ENCODE measurements at places on chromosomes 12 and 14.

- DNase-seq = no peak
These were observed 1.3 kb downstream of the A2ML1 start for GRCh38 chr12:8823565-8824300.

- no peak for DNase-seq
These were observed 11.2 kb upstream of the PRPH start for GRCh38 chr12:49283541-49284429.

DNA sequence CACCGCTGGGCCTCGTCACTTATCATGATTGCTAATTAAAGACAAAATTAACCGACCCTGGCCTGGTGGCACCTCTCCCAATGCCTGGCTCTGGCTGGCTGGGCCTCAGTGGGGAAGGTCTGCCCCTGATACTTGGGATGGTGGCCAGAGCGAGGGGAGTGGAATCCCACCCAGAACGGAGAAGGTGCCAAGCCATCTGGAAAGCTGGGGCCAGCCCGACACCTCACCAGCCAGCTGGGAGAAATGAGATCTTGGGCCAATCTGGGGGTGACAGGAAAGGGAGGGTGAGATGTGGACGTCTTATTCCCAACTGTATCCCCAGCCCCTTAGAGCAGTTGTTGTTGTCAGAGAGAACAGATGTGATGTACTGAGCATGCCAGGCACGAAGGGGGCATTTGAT lies 215.0 kb upstream of the PWP1 start:
- DNase-seq = no peak

GRCh38 chr14:24679248-24679961 lies 45.4 kb upstream of the GZMB start:
- no peak for DNase-seq

DNA sequence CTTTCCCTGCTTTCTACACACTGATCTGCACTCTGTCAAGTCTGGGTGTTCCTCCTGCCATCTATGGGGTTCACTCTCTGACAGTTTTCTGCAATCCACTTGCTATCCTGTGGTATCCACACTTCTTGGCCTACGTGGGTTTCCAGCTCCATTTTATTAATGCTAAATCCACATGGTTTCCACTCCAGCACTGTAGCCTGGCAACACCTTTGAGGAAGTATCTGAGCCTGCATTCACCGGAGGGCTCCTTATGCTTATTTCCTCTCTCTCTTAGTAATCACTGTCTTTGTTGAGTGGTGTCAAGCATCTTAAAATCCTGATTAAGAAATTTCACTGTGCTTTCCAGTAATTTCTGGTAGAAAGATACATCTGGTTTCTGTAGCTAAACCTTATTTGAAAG lies 703.7 kb downstream of the TMEM121 start:
- DNase-seq = no peak

DNA sequence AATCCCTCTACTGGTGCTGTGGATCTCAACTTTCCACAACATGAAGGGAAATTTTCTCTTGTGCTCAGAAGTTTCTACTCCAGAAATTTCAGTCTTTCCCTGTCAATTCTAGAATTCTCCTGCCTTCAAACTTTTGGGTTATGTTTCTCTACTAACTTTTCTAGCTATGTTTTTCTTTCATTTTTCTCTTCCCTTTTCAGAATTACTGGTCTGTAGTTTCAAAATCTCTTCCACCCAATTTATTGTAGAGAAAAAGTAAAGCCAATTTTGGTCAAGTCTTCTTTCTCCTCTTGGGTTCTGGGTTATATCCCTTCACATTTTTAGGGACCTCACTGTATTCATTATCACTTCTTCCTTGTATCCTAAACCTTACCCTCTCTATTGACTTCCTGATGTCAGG lies 18.9 kb downstream of the CNTN1 start:
- no peak for DNase-seq

DNA sequence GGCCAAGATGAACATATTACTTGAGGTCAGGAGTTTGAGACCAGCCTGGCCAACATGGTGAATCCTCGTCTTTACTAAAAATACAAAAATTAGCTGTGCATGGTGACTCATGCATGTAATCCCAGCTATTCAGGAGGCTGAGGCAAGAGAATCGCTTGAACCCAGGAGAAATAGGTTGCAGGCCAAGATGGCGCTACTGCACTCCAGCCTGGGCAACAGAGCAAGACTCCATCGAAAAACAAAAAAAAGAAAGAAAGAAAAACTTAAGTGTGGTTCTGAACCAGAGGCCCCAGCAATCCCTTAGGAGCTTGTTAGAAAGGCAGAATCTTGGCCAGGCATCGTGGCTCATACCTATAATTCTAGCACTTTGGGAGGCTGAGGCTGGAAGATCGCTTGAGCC lies 24.5 kb downstream of the SVOP start:
- DNase-seq = no peak

DNA sequence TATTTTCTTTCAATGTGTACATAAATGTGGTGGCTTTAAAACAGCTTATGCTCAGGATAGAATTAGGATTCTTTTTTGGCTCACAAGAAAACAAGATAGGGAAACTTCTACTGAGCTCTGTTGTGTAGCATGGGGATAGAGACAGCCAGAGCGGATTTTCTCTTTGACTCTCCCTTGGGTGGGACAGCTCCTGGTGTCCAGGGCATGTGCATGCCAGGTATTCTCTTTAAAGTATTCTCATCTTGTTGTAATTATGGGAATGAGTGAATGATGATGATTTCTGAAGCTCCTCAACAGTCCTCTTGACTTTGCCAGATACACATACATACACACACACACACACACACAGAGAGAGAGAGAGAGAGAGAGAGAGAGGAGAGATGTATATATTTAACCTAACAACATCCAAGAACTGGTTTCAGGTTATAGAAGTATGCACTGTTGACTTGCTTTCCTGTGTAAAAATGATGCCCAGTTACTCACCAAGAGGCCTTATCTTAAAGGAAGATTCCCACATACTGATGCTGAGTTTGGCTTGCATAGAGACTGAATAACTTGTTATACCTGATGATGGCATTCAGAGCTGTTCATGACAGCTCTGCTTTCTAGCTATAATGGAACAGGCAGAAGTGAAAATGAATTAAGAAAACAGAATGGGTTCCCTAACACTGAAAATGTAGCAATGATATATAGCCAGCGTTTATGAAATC lies 387.5 kb downstream of the EGLN3 start:
- DNase-seq = no peak

- DNase-seq = no peak
These were observed 78.7 kb downstream of the SAMD4A start for GRCh38 chr14:54645639-54646038.

DNA sequence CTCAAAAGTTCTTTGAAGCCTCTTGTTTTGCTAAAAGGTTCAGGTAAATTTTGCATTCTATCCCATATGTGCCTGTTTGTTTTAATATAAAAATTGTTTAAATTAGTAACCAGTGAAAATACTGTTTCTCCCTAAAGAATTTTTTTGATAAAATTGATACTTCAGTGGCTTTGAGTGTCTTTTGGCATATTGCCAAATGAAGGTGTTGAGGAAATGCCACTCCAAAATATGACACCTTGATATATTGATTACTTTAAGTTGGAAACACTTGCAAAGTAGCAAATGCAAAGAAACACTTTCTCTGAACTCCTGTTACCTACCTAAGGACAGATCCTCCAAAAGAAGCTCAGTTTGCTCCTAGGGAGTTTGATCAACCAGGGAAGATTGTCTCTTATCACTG lies 8.4 kb downstream of the STYX start:
- DNase-seq = no peak

DNA sequence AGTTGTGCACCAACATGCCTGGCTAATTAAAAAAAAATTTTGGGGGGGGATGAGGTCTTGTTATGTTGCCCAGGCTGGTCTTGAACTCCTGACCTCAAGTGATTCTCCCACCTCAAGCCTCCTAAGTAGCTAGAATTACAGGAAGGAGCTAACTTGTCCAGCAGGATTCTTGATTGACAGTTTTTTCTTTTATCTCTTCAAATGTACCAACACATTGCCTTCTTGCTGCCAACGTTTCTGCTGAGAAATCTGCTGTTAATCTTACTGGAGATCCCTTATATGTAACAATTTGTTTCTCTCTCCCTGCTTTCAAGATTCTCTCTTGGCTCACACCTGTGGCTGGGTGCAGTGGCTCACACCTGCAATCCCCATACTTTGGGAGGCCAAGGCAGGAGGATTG lies 22.4 kb upstream of the MARK3 start:
- DNase-seq = no peak

DNA sequence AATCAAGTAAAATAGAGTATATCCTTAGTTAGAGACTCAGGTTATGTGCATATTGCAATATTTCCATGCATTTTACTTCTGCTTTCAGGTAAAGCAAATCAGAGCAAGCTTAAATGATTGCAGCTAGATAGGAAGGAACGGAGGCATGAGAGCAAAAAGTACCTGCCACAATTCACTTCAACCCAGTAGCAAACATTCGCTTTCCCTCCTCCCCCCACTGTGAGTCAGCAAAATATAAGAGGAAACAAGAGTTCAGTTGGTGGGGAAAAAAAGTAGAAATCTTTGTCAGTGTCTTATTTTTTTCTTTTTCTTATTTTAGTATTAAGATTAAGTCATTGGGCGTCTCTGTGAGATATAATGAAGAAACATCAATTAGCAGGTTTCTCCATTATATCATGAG lies 475.4 kb downstream of the NPAS3 start:
- DNase-seq = no peak

GRCh38 chr14:22780105-22780679 lies 13.7 kb downstream of the OXA1L start:
- DNase-seq = no peak

DNA sequence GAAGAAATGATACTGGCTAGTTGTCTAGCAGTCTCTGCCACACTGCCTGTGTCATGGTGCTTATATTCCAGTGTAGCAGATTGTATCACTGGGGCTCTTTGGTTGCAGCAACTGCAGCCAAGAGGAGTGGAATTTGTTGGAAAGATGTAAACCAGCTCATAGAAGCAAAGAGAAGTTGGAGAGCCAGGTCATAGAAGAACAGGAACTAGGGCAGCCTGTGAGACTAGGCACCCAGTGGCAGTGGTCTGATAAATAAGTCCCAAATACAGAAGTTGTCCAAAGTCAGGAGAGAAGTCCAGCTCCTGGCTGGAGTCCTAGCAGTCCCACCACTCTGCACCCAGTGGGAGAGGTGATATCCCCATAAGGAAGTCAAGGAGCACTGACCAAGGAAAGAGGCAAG lies 172.5 kb upstream of the ARID2 start:
- DNase-seq = no peak

DNA sequence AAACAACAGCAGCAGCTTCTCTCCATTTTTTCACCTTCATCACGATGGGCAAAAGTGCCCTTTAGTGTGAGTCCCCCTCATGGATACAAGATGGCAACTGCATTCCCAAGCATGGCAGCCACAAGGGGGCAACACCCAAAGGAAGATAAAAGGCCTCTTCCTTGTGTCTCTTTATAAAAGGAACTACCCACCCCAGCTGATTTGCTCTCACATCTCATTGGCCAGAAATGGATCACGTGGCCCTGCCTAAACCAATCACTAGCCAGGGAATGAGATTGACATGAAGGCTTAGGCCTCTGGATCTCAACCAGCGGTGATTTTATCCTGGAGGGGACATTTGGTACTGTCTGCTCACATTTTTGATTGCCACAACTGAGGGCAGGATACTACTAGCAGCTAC lies 21.9 kb upstream of the IFT81 start:
- DNase-seq = no peak

DNA sequence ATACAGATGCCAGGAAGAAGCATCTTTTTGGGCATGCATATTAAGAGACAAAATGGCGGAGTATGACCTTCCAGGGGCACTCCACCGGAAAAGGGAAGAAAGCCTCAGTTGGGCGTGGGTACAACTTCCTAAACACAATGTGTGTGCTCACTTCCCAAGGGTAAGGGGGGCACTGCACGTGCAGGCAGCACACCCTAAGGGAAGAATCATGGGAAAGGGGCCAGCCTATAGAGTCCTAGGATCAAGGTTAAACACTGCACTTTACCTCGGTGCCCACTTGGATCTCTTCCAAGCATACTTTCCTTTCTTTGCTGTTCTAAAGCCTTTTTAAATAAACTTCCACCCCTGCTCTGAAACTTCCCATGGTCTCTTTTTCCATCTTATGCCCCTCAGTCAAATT lies 14.8 kb downstream of the OR6J1 start:
- peak; percentile 9 for DNase-seq

DNA sequence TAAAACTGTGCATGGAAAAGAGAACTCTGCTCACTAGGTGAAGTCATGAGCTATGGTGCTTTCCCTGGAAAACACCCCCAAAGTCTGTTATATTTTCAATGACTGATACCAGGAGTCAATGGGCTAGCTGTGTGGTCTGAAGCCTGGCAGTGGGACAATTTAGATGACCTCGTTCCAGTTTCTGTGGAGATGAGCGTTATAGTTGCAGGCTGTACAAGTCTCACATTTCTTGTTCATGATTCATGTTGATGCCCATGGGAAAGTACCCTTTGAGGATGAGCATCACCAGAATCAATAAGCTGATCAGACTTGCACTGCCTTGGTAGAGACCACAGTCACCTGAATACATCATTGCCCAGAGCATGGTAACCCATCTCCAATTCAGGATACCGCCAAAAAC lies 70.7 kb downstream of the NOVA1 start:
- no peak for DNase-seq

DNA sequence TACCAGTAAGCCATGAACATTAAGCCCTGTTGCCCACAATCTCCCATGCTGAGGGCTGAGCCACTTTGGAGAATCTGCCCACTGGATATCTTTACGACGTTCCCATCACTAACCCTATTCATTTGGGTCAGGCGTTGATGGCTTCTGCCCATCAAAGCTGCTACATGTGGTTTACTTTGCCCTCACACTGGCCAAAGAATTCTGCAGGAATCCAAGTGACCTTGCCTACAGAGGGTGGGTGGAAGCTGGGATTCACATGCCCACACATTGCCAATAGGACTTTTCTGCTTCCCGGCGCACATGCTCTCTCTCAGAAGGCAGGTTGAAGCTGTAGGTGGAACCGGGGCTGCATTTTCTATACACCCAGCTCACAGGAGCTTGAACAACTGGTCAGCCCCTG lies 28.3 kb downstream of the OAS2 start:
- peak; percentile 25 for DNase-seq

GRCh38 chr14:82270286-82270685 lies 736.6 kb upstream of the SEL1L start:
- no peak for DNase-seq

- no peak for DNase-seq
These were observed 29.0 kb upstream of the MAX start for GRCh38 chr14:65131301-65131701.

- no peak for DNase-seq
These were observed 87.3 kb downstream of the SLC41A2 start for GRCh38 chr12:104870797-104871196.

Data from ascending aorta (tissue), 2 donors.